ENCODE measurements at places on chromosomes 1 and 21.

DNA sequence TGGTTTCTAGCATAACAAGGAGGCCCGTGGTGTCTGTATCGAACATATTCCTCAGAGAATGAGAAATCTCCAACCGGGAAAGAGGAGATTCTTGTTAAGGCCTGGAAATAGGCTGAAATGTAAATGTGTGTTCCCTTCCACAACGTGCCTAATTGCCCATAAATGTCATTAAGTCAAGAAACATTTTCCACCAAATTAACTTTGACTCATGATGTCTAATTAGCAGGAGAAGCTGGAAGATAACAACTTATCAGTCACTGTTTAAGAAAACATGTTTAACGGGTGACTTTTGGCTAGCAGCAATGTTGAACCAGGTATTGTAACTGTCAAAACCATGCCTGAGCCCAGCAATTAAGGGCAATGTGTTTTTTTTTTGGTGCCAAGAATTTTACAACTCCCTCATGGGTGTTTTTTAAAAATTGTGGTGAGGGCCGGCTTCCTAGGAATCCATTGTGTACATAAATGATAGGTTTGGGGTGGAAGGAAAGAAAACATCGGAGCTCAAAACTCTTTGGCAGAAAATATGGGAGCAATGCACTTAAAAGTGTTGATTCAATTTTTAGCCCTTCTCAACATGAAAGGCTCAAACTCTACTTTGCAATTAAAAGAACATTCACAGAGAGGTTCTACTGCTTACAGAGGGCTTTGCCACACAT lies 67.0 kb downstream of the OLIG1 start:
- DNase-seq, result no peak

GRCh38 chr1:92843046-92843423 lies 11.2 kb downstream of the RPL5 start:
- DNase-seq, result no peak

DNA sequence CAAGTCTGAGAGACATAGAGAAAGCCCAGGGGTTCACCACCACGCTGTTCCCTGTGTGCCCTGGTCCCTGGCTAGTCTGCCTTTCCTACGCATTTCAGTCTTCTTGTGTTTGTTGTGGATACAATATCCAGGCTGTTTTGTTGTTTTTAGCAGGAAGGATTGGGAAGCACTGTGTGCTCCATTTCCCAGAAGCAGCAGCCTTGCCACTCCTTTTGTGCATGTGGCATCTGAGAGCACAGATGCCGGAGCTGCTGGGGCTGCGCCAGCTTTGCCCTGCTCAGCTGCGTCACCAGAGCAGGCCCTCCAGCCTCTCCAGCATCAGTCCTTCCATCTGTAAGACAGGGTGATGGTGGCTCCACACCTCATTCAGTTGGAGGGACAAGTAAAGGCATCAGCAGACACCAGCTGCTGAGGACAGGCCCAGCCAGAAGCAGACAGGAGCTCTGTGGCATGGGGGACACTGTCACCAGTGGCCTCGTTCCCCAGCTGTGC lies 94.4 kb upstream of the COL6A1 start:
- no peak for DNase-seq

DNA sequence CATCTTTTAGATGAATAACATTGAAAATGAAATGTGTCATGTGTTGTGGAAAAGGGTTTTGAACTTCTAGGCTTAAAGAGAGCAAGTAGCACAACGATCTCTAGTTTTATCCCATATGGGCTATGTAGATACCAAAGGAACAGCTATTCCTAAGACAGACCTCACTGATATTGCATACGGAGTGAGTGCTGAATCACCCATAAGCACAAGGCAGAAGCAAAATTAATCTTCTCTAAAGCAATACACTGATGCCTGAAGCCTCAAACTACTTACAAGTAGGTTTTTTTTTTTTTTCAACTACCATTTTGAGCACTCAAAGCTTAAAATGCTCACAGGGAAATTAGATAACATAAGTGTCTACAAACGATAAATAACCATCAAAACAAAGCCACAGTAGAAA lies 5.0 kb upstream of the KMO start:
- DNase-seq, result no peak

GRCh38 chr1:48003741-48004531 lies 6.8 kb upstream of the TRABD2B start:
- DNase-seq, result no peak

GRCh38 chr1:104238991-104239390 lies 489.3 kb downstream of the AMY1C start:
- no peak for DNase-seq

GRCh38 chr1:55339681-55340080 lies 124.5 kb upstream of the USP24 start:
- DNase-seq, result no peak

DNA sequence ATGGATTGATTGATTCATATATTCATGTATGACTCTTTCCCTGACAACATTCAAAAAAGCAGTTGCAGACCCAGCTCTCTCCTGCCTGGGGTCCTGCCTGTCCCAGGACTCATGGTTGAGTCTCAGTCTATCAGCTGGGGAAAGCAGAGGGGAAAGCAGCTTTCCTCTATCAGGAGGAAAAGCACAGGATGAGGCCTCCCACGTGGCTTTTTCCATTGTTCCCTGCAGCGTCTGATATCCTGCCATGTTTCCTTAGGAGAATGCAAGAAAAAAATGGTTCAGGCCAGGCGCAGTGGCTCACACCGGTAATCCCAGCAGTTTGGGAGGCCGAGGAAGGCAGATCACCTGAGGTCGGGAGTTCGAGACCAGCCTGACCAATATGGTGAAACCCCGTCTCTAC lies 133.0 kb upstream of the VAMP3 start:
- peak; percentile 75 for DNase-seq

- DNase-seq, result no peak
Measured at GRCh38 chr21:41701749-41702148, 65.1 kb downstream of the RIPK4 start.

- no peak for DNase-seq
Measured at GRCh38 chr1:215181518-215181917, 99.0 kb downstream of the KCNK2 start.

GRCh38 chr1:10721381-10722321 lies 74.8 kb downstream of the CASZ1 start:
- no peak for DNase-seq

- peak; percentile 69 for DNase-seq
Measured at GRCh38 chr1:152001631-152002584, 8.2 kb upstream of the S100A10 start.

DNA sequence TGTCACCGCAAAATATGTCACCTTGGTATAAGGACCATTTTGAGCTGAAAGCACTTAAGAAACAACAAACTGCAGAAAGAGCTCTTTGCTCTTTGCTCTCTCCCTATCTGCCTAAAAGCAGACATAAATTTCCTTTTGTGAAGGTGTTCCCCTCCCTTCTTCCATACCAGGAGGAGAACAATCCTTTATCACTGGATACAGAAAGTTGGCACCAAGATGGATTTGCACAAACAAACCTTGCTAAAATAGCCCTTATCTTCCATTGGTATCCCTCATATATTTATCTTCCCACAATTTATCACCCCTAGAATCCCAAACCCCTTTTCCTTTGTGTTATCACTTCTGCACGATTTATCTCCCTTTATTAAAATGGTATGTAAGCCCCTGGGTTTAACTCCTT lies 51.4 kb downstream of the DPYD start:
- no peak for DNase-seq

GRCh38 chr1:233364695-233365539 lies 37.4 kb downstream of the MAP3K21 start:
- DNase-seq, result no peak

Measured in pulmonary artery endothelial cell (primary cell).